CD4-positive, alpha-beta T cell (primary cell): ENCODE measurements at places on chromosomes 5 and 9. TPM values are rescaled to one million over a fixed set of nuclear protein-coding genes. Genes with fewer than 3 reads are reported as not detected.

Gene SUSD3
- total RNA-seq, result 35.6 TPM

Gene RRAGA
- 34.7 TPM for total RNA-seq

Gene PCDHGA8
- not detected for total RNA-seq

Gene FOXD4L4
- total RNA-seq, result not detected

GRCh38 chr5:178590924-178591423, 781 bp upstream of the COL23A1 start:
- no peak for DNase-seq

- no peak for DNase-seq
These were observed 110.1 kb upstream of the LPAR1 start for GRCh38 chr9:111148052-111149017.

DNA sequence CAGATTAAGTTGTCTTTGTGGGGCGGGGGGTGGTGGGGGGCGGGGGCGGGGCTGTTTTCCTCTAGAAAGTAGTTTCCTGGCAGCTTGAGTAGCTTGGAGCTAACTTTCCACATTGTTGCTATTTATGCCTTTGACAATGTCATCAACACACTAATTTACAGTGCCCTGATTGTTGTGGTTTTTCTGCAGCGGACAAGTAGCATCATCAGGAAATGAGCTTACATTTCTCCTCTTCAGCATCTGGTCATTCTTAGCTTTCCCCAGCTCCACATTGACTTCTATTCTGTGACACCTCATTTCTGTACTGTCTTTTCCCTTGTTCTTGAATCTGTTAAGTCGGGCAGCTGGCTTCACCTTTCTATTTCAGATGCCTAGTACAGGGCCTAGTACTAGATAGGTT, 112.3 kb upstream of the RAD23B start:
- no peak for DNase-seq

DNA sequence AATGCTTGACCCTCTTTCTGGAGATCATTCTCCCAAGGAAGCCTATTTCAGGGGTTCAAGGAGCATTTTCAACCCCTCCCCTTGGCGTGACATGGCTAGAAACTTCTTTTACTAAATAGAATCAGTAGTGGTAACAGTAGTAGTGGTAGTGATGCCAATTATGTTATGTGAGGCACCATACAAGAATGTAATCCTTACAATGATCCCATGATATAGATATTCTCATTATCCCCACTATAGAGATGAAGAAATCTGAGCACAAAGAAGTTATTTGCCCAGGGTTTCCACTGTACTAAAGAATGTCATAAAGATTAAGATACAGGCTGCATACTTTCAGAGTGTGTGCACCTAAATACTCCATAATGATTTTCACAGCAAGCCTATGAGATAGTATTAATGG, 155.4 kb upstream of the CLINT1 start:
- no peak for DNase-seq

GRCh38 chr5:6822068-6822467, 108.8 kb downstream of the TENT4A start:
- DNase-seq, result no peak

DNA sequence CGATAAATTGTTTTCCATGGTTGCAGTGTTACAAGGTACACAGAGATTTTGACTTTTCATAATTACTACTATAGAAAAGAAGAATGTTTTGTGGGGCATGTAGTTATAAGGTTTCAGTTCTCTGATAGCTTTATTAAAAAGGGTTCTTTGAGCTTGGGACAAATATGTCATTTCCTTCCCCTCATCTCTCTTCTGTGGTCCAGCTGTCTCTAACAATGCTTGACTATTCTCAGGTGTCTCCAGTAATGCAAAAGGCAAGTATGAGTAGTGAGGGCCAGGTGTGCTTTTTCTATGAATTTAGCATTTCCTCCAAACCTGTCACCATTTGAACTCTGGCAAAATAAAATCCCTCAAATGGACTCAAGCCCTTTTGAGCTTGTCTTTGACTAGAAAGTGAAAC, 84.3 kb downstream of the SLF1 start:
- DNase-seq, result no peak

DNA sequence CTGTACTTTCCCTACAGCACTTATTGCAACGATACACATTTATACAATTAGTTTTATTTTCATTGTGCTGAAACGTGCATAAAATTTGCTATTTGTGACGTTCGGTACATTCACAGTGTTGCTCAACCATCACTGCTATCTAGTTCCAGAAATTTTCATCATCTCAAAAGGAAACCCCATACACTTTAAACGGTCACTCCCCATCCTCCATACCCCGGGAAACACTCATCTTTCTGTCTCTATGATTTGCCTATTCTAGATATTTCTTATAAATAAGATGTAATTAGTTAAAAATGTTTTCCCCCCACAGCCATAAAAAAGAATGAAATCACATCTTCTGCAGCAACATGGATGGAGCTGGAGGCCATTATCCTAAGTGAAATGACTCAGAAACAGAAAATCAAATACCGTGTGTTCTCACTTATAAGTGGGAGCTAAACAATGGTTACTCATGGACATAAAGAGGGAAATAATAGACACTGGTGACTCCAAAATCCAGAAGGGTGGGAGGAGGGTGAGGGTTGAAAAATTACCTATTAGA, 40.2 kb upstream of the TEX48 start:
- DNase-seq, result no peak

- no peak for DNase-seq
These were observed 33.4 kb upstream of the TTC1 start for GRCh38 chr5:159975462-159976019.
